CD4-positive, alpha-beta T cell treated with Interferon gamma for 1 hour (primary cell): ENCODE measurements at places on chromosomes 6 and 20.

DNA sequence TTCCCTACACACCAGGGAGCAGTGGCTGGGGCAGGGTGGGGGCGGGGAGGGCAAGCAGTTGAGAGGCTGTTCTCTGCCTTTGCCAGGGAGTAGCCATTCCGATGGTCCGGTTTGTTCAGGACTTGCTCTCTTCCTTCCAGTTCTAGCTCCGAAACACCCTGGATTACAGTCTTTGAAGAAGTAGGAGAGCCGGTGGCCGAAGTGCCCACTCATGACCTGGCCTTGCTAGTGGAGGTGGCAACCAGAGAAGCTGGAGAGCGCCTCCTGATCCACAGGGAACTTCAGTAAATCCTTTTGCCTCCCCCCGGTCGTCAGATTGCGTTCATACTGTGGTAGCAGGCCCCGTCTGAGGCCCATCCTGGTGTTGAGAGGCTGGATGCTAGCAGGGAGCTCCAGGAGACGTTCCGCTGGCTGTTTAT, 92.8 kb downstream of the ARID1B start:
- DNase-seq, result no peak

- DNase-seq, result no peak
These were observed 168.2 kb upstream of the RIN2 start for GRCh38 chr20:19589787-19590362.

- DNase-seq, result no peak
These were observed 58.6 kb upstream of the ZNF217 start for GRCh38 chr20:53652090-53652858.

GRCh38 chr6:88760091-88760490, 203.3 kb downstream of the RNGTT start:
- DNase-seq, result no peak

DNA sequence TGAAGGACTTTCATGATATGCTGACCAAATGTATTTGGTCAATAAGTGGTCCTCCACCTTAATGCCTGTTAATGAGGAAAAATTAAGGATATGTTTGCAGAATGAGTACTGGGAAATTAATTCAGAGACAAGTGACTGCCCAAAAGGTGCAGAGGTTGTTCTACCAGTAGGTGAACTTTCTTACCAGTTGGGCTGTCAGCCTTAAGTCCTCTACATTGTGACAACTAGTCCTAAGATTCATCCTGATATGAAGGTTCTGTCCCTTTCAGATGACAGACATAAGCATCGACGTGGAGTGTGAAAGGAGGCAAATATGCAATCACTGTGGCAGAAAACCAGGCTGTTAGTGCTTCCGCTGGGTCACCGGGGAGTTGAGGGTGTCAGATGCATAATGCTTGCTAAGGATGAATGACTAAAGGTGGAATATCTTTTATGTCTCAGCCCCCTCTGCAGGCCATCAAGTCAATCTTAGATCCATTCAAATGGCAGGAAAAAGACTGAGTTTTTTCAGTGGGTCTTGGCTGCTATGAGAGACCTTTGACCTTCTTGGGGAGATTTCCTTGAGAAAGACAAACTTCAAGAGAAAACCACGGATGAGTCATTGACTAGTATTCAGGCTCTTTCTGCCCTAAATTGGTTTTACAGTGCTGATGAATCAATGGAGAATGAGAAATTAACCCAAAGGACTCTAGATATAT, 226.0 kb downstream of the TPBG start:
- DNase-seq, result no peak

DNA sequence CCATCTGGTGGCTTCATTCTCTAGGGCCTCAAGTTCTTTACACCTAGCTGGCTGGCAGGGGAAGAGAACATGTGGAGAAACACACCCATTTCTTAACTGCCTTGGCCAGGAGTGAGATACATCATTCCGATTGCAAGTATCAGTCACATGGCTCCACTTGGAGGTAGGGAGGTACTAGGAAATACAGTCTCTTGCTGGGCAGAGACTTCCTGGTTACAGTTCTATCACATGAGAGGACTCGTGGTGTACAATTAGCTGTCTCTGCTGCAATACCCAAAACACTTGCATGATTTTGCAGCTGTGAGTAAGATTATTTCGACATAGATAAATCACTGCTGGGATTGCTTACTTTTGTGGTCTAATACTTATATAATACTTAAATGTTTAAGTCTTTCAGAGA, 51.1 kb downstream of the GTF2H5 start:
- peak; percentile 43 for DNase-seq

DNA sequence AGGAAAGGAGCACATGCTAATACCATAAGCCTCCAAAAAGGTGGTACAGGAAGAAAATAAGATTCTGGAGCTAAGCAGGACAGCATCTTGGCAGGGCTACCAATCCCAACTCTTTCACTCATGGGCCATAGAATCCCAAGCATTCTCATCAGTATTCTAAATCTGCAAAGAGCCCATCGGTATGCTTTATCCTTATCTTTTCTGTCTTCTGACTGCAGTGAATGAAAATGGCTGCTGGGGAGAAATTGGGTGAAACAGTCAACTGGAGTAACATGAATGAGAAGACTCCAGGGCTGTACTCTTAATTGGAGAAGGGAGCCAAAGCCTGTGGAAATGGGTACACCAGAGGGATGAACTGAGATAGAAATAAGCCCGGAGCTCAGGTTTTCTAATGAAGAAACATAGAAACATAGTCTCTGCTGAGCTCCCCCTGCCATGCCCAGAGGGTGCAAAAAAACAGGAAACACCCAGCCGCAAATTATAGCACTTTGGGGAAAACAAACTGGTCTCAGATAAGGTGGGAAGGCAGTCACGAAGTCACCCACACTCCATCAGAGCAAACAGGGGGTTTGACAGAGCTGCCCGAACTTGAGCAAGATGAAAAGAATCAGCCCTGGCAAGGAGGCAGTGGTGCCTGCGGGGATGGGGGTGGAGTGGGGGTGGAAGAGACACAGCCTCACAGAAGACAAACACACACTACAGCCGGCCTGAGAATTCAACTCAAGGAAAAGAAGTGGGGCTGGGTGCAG, 35.4 kb upstream of the E2F3 start:
- peak; percentile 30 for DNase-seq

GRCh38 chr20:2172305-2173175, 70.9 kb downstream of the STK35 start:
- DNase-seq, result peak; percentile 58

DNA sequence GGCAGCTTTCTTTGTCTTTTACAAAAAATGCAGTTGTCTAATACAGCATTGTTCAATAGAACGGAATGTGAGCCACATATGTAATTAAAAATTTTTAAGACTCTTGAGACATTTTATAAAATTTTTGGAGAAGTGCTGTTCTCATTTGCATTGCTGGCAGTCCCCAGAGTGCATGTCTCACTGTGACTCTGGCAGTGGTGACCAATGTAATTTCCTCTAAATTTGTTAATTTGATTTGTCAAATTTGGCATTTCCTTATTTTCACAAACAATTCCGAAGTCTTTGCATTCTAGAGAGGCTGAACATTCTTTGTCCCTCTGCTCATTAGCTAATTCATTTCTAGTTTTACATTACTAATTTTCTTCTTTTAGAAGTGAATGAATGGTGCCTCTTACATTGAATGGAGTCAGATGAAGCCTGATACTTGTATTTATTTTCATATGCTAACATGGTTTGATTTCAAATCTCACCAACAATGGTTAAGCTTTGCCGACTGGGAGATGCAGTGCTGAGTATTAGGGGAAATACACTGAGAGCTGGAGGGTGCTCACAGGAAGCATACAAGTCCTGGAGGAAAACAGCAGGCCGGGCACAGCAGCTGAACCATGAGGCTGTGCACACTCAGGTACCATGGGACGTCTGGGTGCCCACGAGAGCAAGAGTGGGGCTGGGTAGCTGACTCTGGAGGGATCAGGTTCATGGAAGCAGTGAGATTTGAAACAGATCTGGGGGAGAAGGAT, 68.5 kb upstream of the ARMC2 start:
- peak; percentile 7 for DNase-seq

GRCh38 chr6:106072501-106073090, 13.5 kb upstream of the PRDM1 start:
- no peak for DNase-seq

DNA sequence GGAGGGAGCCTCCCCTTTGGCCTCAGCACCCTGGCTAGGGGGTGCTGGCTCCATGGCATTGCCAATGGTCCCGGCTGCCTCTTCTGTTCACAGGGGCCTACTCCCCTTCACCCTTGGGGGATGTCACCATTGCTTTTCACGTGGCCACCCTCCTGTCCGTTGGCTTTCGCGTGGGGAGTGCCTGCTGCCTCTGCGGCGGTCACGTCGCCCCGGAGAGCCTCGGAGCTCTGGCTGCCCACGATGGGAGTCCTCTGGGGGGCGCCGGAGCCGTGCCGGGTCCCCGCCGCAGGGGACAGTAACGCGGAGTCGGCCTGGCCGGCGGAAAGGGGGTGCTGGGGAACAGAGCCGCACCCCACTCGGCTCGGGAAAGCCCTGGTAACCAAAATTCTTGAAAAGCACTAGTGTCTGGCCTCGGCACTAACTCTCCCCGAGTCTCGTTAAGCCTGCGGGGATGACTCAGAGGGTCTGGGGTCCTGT, 661 bp upstream of the HEBP2 start:
- peak; percentile 15 for DNase-seq

DNA sequence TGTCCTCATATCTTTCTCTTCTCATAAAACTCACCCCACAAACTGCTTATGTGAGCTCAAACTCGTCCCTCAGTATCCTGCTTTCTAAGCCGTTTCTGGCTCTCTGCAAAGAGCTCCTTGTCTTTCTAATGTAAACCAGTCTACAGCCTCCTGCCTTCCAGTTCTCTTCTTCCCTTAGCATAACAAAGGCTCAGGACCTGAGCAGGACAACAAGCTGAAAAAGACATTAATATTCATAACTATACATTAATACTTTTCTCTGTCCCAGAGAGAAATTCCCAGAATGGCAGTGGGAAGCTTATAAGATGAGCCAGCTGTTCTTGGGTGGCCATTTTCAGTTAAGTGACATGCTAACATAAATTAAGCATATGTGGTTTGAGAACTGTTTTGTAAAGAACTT, 207.0 kb upstream of the TCF21 start:
- DNase-seq, result no peak

GRCh38 chr6:37582306-37582705, 82.6 kb upstream of the CCDC167 start:
- no peak for DNase-seq

DNA sequence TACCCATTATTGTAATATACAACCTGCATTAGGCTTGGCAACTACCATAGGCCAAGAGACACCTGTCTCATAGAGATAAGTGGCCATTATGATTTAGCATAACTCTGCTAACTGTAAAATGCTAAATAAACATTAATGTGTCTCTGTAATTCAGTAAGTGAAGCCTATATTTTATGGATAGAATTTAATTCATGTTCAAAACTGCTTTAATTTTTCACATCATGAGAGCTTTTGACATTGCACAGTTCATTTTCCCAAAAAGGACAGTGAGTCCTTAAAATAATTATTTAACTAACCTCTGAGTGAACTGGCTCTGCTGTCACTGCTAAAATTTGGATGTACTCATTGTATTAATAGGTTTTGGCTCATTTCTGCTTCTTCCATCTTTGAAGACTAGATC, 41.4 kb upstream of the TMX4 start:
- DNase-seq, result no peak

- DNase-seq, result no peak
These were observed 4.5 kb downstream of the TREML4 start for GRCh38 chr6:41232667-41233066.

DNA sequence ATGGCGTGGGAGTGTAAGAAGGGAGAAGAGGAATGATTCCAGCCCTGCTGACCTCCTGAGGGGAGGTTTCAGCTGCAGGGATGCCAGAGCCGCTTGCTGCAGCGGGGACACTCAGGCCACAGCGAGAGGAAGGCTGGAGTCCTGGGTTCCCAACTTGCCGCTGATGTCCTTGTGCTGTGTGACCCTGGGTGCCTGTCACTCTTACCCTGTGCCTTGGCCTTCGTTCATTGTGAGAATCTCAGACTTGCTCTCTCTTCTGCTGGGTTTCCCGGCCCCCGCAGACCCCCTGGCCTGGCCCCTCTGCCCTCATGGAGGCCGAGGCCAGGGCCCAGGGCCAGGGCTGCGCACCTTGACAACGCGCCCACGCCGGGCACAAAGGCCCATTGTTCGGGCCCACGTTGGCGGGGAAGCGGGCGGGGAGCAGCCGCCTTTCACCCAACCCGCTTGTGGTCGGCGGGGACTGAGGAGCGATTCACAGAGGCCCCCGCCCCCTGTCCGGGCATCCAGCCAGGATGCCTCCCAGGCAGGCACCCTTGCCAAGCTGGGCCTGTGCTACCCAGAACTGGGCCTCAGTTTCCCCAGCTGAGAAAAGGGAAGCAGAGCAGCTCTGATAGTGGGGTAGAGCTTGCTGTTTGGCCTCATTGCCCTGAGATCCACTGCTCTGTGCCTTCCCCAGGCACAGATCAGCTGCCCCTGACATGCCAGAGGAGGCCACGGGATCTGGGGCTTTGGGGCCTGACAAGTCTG, 52.4 kb downstream of the CEBPB start:
- DNase-seq, result no peak

DNA sequence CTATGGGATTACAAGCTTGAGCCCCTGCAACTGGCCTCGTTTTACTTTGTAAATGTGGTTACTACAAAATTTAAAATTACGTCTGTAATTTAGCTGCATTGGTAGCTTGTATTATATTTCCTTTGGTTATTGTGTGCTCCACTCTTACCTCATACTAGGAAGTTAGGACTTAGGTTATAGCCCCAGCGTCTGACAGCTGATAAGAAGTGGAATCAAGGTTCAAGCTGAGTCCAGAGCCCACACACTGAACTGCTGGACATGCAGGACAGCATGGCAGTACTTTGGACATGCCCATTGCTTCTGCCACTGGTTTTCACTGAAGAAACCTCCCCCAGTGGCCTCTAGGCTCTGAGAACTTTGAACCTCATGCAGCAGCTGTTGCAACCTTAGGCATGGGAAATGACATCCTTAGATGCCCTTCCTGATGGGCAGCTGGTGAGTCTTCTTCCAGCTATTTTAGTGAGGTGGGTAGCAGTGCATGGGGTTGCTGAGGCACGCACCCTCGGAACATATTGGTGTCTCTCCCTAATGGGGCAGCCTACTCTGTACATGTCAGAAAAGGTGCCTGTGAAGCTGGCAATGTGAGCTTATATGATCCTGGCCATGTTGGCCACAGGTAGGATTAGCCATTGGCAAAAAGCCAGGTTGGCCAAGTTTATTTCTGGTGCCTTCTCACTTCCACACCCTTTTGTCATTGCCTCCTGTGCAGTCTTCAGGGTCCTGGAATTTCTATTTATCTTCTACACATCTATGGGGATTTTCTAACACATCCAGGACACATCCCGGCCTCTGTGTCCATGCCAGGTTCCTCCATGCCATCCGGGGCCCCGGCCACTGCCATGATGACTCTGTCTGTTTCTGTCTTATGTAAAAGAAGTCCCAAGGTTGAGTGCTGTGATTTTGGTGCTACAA, 85.3 kb downstream of the CDS2 start:
- no peak for DNase-seq

DNA sequence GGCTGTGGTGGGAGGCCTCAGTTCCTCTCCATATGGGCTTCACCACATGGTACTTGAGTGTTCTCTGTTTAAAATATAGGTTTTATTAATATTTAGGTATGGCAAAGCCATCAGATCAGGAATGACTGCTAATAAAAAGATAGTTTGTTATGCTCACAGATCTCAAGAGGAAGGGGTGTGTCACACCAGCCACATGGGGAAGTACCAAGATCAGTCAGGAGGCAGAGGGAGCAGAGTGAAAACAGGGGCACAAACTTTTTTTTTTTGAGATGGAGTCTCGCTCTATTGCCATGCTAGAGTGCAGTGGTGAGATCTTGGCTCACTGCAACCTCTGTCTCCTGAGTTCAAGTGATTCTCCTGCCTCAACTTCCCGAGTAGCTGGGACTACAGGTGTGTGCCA, 92.1 kb upstream of the GCM1 start:
- DNase-seq, result peak; percentile 33

- no peak for DNase-seq
These were observed 16.6 kb upstream of the CEP85L start for GRCh38 chr6:118667988-118668387.
